CD8-positive, alpha-beta memory T cell (primary cell): ENCODE measurements at places on chromosomes 5 and 9.

DNA sequence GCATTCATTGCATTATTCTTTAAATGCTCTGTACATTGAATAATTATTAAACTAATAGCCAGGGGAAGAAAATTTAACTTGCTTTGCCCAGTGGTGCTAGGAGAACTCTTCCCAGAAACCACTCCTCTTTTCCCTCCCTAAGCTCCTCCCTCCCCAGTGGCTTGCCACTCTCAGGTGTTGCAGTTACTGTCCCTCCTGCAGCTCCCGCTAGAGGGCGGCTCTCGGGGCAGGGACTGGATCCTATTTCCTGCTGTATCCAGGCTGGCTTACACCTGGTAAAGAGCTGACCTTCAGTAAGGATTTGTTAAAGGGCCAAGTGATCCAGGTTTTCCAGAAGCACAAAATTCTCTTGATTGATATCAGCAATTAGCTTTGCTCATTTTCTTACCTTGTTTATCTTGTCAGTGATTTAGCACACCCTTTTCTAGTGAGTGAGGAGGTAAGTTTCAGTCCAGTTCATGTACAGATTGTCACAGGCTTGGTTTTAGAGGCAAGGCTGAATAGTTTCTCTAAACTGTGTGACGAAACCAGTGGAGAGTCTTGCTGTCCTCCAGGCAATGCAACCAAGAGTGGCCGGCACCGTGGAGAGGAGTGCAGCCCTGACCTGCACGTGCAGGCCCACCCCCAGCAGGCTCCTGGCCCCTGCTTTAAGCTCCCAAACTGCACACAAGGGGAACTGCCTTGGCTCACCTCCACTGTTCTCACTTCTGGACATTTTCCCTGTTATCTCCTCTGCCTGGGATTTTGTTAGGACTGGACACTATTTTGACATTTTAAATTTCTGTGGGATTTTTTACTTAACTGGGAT lies 423.8 kb downstream of the SPOCK1 start:
- no peak overlapping the region for H3K27ac ChIP-seq
- no peaks in the 10 kb centered on the region for H3K4me1 ChIP-seq
- no peaks in the 10 kb centered on the region for H3K36me3 ChIP-seq

- H3K36me3 ChIP-seq, result no peaks in the 10 kb centered on the region
- H3K4me3 ChIP-seq, result no peak overlapping the region
- H3K27me3 ChIP-seq, result peaks cover 4% of the 10 kb centered on the region
- H3K27ac ChIP-seq, result no peak overlapping the region
- no peaks in the 10 kb centered on the region for H3K4me1 ChIP-seq
Measured at GRCh38 chr5:113166852-113167366, 190.3 kb downstream of the DCP2 start.

DNA sequence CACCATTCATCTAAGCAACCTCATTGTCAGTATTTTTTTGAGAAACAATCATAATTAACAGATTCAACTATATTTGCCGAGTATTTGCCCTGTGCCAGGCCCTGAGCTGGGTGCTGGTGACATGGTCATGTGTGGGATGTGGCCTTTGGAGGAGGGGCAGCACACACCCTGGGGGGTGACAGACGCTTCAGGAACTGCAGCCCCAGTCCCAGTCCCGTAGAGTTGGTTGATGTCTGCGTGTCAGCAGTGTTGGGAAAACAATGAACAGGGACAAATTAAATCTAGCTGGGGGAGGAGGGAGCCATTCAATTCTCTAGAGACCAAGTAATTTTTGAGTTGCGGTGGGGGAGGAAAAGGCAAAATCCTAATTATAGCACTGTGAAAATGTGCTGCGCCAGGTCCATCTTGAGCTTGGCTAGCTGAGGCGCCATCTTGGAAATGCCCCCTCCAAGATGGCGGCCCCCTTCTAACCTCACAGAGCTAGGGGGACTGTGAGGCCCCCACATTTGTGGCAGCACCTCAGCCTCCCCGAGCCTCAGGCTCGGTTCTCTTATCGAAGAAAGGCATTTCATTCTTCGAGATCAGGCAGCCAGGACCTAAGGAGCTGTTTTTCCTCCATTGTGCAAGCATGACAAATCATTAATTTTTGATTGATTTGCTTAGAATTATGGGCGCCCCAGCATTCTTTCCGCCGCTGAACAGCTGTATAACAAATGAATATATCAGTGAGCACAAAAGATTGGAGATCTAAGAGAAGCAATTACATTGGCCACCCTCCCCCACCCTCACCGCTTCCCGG lies 87.8 kb downstream of the ZNF618 start:
- H3K4me3 ChIP-seq, result no peak overlapping the region
- DNase-seq, result no peak
- H3K27ac ChIP-seq, result no peak overlapping the region
- no peaks in the 10 kb centered on the region for H3K4me1 ChIP-seq
- H3K27me3 ChIP-seq, result no peaks in the 10 kb centered on the region

DNA sequence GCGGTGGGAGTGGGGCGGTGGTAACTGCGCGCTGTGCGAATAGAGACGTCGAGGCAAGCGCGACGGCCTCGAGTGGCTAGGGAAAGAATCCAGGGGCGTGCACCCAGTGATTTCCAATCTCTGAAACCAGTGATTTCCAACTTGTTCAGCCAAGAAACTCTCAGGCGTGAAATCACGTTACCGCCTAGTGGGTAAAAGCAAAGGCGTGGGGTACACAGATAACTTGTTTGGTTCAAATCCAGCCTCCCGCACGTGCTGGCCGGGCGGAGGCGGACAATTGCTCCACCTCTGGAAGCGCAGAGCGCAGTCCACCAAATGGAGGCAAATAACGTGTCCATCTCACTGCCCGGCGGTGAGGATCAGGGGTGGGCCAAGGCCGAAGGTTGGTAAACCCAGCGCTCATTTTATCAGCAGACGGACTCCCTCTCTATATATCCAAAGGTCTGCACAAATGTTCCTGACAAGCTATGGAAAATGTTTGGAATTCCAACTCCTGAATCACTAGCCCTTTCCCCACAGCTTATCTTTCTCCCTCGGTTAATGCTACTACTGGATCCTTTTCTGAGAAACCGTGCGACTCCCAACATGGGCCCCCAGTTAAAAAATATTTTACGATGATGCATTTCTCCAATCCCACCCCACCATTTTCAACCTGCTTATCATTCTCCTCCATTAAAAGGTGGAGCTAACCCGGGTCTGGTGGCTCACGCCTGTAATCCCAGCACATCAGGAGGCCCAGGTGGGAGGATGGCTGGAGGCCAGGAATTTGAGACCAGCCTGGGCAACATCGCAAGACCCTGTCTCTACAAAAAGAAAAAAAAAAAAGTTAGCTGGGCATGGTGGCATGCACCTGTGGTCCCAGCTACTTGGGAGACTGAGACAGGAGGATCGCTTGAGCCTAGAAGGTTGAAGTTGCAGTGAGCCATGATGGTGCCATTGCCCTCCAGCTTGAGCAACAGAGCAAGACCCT lies 950 bp upstream of the FNBP1 start:
- peak overlapping the region; percentile 55 for H3K27ac ChIP-seq
- H3K4me1 ChIP-seq, result peaks cover 31% of the 10 kb centered on the region
- H3K36me3 ChIP-seq, result no peaks in the 10 kb centered on the region
- no peak for DNase-seq

GRCh38 chr9:36940881-36941280 lies 93.2 kb downstream of the PAX5 start:
- no peak for DNase-seq
- no peaks in the 10 kb centered on the region for H3K27me3 ChIP-seq
- H3K27ac ChIP-seq, result no peak overlapping the region
- no peaks in the 10 kb centered on the region for H3K4me1 ChIP-seq

GRCh38 chr9:37938121-37938891 lies 34.4 kb upstream of the SLC25A51 start:
- no peak overlapping the region for H3K4me3 ChIP-seq
- no peak for DNase-seq
- H3K36me3 ChIP-seq, result no peaks in the 10 kb centered on the region
- no peaks in the 10 kb centered on the region for H3K27me3 ChIP-seq
- H3K4me1 ChIP-seq, result no peaks in the 10 kb centered on the region

DNA sequence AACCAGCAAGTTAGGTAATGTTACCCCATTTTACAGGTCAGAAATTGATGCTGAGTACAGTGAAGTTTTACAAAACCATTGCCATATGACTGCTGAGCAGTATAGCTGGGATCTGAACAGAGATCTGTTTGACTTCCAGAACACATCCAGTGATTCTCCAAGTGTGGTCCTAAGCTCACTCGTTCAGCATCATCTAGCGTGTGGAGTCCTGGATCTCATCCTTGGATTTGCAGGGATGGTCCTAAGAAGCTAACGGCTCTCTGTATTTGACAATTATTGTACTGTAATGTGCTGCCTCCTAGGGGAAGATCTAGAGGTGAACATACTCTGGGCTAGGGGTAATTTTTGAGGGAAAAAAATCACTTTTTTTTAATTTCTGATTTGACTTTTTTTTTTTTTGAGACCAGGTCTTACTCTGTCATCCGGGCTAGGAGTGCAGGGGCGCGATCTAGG lies 1.4 kb downstream of the SLC26A2 start:
- H3K27ac ChIP-seq, result no peak overlapping the region
- H3K36me3 ChIP-seq, result no peaks in the 10 kb centered on the region
- H3K4me1 ChIP-seq, result peaks cover 18% of the 10 kb centered on the region
- no peaks in the 10 kb centered on the region for H3K27me3 ChIP-seq

GRCh38 chr5:143047091-143047490 lies 276.9 kb downstream of the ARHGAP26 start:
- no peak overlapping the region for H3K27ac ChIP-seq
- no peak for DNase-seq
- no peaks in the 10 kb centered on the region for H3K4me1 ChIP-seq

DNA sequence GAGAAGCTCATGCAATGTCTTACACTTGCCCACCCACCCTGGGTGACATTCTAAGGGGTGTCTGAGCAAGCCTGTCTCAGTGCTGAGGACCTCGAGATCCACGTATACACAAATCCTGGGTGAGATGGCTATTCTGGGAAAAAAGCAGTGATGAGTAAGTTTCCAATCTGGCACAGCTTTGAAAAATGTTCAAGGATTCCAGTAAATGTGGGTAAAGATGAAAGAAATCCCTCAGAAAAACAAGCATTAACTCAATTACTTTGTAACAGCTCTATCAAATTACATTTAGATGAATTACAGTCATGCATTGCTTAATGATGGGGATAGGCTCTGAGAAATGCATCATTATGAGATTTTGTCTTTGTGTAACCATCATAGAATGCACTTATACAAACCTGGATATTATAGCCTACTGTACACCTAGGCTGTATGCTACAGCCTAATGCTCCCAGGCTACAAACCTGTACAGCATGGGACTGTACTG lies 26.9 kb downstream of the GOLM1 start:
- no peak for DNase-seq
- no peak overlapping the region for H3K27ac ChIP-seq
- no peaks in the 10 kb centered on the region for H3K36me3 ChIP-seq
- no peak overlapping the region for H3K4me3 ChIP-seq

DNA sequence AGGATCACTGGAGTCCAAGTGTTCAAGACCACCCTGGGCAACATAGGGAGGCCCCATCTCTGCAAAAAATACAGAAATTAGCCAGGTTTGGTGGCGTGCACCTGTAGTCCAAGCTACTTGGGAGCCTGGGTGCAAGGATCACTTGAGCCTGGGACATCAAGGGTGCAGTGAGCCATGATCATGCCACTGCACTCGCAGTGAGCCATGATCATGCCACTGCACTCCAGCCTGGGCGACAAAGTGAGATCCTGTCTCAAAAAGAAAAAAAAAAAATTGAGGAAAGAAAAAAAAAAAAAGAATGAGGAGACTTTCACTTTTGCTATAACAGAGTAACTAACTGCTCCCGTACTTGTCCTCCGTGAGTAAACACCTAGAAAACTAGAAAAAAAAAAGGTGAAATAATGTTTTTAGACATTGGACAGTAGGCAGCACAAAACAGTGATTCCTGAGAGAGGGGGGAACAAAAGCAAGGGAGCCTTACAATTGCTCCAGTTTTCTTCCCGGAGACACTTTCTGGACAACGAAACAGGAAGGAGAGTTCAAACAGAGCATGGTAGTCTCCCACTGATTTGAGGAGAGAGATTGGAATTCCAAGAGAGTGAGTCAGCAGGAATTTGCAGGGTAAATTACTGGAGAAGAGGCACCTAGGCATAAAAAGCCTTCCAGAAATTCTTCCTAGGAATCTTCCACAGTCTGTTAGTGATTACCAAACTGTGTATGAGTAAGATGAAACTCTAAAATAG lies 6.9 kb upstream of the ZBTB5 start:
- no peaks in the 10 kb centered on the region for H3K36me3 ChIP-seq
- no peaks in the 10 kb centered on the region for H3K27me3 ChIP-seq
- no peak for DNase-seq
- peak overlapping the region; percentile 29 for H3K4me3 ChIP-seq
- peaks cover 4% of the 10 kb centered on the region for H3K4me1 ChIP-seq

DNA sequence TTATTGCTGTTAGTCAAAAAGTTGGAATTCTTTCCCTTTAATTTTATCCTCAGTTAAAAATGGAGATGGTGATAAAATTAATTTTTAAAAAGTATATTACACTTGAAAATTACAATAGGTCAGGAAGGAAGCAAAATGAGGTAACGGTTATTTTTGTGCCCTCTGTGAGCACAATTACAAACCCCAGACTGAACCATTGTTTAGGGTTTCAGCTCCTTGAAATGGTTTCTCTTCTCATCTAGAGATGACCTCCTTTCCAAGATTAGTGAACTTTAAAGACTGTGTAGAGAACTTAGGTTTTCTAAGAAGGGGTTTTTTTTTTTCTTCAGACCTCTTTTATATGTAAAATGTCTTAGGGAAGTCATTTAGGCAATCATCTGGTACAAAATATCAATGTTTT lies 126.2 kb upstream of the CHD1 start:
- no peaks in the 10 kb centered on the region for H3K27me3 ChIP-seq
- H3K4me1 ChIP-seq, result peaks cover under 1% of the 10 kb centered on the region
- H3K4me3 ChIP-seq, result no peak overlapping the region
- H3K27ac ChIP-seq, result no peak overlapping the region
- H3K36me3 ChIP-seq, result no peaks in the 10 kb centered on the region

- H3K4me3 ChIP-seq, result no peak overlapping the region
- H3K27ac ChIP-seq, result no peak overlapping the region
- no peaks in the 10 kb centered on the region for H3K27me3 ChIP-seq
- no peaks in the 10 kb centered on the region for H3K36me3 ChIP-seq
Measured at GRCh38 chr9:106072421-106072820, 378.1 kb downstream of the TMEM38B start.

DNA sequence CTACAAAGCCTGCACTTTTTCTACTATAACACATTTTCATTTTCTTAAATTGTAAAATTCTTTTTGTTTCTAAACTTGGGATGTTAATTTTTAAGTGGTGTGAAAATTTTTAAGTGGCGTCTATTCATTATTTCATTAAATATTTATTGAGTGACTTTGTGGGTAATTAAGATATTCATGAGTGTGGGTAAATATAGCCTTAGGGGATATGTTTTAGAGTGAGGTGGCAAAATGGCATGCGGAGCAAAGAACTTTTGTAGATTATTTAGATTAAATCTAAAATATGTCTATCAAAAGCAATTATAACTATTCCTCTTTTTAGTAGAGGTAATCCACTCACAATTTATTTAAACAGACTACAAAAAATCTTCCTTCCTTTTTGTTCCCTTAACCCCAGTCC lies 188.4 kb downstream of the PCSK1 start:
- no peaks in the 10 kb centered on the region for H3K4me1 ChIP-seq
- no peak overlapping the region for H3K4me3 ChIP-seq
- H3K27me3 ChIP-seq, result no peaks in the 10 kb centered on the region
- no peaks in the 10 kb centered on the region for H3K36me3 ChIP-seq
- no peak overlapping the region for H3K27ac ChIP-seq
- no peak for DNase-seq
